ENCODE measurements at places on chromosomes 1 and 21.

GRCh38 chr1:30955448-30956015 lies 47.0 kb upstream of the SDC3 start:
- DNase-seq, result no peak

DNA sequence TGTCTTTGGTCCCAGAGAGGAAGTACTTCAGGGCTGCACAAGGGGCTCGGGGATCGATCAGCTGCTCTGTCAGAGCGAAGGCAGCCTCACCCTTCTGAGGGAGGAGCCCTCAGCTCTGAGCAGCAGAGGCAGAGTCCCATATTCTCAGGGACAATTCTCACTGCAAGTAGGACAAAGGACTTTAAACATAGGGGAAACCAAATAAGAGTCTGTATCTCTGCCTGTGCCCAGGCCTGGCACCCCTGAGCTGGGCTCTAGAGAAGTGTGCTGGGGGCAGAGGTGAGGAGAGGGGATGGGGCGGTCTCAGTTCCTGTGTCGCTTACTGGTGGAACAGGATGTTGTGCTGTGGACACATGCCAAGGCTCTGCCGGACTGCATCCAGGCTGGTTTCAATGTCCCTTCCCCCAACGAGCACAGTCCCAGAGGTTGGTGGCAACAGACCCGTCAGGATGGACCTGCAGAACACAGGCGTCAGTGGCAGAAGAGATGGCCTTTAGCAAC lies 76.6 kb downstream of the ABCA4 start:
- no peak for DNase-seq

DNA sequence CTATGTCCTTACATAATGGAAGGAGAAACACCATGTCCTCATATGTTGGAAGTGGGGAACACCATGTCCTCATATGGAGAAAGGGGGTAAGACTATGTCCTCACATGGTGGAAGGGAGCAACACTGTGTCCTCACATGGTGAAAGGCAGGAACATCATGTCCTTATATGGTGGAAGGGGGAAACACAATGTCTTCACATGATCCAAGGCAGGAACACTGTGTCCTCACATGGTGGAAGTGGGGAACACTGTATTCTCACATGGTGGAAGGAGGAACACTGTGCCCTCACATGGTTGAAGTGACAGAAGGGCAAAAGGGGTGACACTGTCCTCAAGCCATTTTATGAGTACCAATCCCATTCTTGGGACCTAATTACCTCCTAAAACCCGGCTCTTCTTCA lies 146.3 kb upstream of the ETV3 start:
- DNase-seq, result no peak

DNA sequence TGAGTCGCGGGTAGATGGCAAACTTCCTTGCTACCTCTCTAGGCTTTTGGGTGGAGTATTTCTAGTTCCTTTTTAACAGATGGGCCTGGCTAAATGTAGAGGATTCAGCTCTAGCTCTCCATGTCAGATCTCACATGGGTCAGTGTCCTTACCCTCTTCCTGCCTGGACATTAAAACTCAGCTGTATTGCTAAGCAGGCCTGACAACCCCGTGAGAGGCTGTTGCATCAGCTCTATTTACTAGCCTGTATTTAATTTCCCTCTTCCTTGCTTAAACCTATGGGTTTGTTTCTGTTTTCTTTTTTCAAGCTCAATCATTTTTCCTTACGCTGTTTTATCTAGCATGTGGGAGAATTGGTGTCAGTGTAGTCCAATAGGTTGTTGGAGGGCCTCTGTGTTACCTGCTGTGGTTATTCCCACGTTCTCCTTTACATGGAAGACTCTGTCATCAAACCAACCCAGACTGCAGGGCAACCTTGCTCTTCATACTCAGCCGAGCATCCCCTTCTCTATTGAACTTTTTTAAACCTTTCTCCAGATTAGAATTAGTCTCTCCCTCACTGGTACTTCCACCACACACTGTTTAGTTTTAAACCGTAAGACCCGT lies 79.5 kb upstream of the BACH1 start:
- no peak for DNase-seq

- DNase-seq, result no peak
These were observed 55.9 kb downstream of the BCAR3 start for GRCh38 chr1:93625582-93626327.

DNA sequence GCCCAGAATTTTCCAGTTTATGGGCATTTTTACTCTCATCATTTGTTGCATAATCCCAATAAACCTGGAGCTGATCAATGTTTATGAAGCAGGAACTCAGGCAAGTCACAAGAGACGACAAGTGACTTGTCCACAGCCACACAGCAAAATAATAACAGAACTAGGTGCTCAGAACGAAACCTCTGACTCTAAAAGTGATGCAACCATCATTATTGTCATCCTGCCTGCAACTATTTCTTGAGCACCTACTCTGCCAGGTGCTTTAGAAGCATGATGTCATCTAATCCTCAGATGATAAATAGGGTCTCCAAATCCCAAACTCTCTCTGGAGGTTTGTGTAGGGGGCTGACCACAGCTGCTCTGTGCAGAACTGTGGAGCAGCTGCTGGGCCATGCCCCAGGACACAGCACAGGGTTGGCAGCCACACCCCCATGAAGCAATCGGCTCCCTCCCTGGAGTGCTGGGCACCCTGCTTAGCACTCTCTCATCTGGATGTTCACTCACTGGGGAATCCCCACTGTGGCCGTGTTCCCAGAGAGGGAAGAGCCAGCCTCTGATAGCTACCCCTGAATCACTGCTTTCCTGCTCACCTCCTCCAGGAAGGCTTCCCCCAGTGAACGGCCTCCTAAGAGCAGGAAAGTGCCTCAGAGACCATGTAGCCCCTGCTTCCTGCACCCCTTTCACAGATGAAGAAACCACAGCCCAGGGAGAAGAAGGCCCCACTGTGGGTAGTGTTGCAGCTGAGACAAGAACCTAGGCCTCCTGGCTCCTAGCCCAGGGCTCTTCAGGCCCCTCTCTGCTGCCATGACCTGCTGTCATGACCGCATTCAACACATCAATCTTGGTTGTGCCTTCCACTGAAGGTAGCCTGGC lies 2.1 kb downstream of the TTC22 start:
- DNase-seq, result no peak

DNA sequence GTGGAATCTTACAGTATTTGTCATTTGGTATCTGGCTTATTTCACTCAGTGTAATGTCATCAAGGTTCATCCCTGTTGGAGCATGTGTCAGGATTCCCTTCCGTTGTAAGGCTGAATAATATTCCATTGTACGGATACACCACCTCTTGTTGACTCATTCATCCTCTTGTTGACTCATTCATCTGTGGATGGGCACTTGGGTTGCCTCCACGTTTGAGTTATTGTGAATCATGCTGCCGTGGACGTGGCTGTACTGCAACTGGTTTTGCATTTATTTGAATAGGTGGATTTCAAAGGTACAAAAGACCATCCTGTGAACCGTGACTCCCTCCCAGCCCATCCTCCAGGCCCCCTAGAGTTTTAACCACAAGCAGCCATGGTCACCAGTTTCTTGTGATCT lies 11.9 kb upstream of the TCP10L start:
- peak; percentile 74 for DNase-seq

DNA sequence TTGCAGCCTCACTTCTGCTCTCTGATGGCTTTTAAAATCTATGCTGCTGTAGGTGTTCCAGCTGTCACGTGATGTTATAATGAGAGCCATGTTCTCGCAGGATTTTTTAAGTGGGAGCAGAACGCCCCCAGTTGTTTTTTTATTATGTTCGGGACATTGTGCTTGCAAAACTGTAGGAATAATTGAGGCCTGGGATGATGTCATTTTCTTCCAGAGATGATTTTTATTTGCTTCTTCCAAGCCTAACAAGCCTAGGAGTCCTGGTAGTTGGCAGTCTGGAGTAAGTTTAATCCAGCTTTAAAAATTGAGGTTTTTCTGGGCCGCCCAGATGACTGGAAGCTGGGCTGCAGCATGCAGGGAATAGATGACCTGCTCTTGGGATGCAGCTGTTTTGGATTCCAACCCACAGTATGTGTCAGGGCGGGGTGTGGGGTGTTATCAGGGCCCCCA lies 34.6 kb upstream of the CHIT1 start:
- no peak for DNase-seq

- peak; percentile 72 for DNase-seq
These were observed 70.3 kb upstream of the KCNK1 start for GRCh38 chr1:233543338-233544255.

GRCh38 chr1:232585486-232585885 lies 44.4 kb downstream of the SIPA1L2 start:
- no peak for DNase-seq

DNA sequence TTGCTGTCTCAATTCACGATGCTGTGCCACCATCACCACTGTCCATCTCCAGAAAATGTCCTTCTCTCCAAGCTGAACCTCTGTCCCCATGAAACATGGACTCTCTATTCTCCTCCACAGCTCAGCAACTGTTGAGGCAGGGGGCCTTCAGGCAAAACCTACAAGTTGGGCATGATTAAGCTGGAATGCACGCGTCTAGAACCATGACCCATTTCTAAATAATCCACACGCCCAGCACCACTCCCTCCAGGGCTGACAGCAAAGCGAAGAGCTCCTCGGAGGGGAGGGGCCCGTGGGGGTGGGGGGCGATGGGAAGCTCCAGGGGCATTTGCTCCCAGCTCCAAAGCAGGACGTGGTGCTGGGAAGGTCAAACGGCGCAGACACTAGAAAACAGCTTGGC lies 3.3 kb upstream of the HES5 start:
- DNase-seq, result no peak

GRCh38 chr1:51328926-51329325 lies 1.4 kb downstream of the TTC39A start:
- DNase-seq, result no peak

GRCh38 chr1:245933431-245934045 lies 573.5 kb downstream of the SMYD3 start:
- no peak for DNase-seq

DNA sequence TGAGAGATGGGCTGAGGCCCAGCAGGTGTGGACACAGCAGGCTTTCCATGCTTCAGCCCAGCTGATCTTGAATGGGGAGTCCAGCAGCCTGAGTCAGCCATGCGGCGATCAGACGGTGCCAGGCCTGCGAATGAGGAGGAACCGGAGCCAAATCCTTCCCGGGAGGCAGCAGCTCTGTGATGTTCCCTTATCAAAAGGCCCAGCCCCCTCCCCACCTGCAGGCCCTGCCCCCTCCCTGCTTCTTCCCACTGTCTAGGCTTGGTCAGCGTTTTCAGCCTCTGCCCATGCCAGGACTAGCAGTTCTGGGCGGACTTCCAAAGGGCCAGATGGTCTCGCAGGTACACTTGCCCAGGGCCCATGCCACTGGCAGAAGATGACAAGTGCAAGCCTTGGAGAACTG lies 253.8 kb downstream of the KAZN start:
- DNase-seq, result no peak

DNA sequence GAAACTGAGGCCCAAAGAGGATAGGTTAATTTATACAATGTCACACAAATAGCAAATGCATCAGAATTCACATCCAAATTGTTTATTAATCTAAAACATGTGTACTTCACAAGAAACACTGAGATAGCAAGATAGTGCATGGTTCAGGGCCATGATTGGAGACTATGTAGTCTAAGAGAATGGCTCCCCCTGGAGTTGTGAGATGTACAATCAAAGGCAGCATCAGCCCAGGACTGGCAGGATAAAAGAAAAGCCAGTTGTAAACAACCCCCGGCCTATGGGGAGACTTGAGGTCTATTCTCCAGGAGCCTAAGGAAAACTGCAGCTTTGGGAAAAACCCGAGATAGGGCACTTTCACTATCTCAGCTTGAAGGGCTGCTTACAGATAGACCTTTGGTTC lies 511.0 kb downstream of the OMA1 start:
- no peak for DNase-seq

GRCh38 chr1:67560580-67561255 lies 124.3 kb upstream of the GADD45A start:
- no peak for DNase-seq

DNA sequence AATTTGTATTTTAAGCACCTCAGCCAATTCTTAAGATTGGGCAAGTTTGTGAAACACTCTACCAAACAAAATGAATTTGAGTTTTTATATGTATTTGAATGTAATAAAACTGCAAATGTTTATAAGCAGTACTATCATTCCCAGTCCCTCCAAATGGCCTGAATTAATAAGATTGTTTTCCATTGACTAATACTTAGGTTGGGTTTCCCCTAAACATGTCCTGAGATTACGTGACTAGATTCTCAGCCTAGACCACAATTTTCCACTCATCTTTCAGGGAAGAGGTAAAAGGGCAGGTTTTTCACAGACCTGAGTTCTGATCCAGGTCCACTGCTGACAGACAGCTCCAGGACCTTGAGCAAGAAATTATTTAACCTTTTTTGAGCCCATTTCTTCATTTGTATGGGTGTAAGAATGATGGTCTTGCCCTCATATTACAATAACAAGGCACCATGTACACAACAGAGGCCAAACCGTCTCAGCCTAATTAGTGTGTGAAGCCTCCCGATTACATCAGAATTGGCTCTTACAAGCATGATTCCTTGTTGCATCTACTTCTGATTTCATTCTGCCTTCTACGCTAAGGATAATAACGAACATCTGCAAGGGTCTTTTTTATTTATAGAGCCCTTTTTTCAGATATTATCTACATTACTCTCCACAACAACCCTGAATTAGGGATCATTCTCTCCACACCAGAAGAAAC lies 51.2 kb downstream of the BEND5 start:
- no peak for DNase-seq

GRCh38 chr1:149849947-149850360 lies 49.4 kb upstream of the BOLA1 start:
- no peak for DNase-seq

DNA sequence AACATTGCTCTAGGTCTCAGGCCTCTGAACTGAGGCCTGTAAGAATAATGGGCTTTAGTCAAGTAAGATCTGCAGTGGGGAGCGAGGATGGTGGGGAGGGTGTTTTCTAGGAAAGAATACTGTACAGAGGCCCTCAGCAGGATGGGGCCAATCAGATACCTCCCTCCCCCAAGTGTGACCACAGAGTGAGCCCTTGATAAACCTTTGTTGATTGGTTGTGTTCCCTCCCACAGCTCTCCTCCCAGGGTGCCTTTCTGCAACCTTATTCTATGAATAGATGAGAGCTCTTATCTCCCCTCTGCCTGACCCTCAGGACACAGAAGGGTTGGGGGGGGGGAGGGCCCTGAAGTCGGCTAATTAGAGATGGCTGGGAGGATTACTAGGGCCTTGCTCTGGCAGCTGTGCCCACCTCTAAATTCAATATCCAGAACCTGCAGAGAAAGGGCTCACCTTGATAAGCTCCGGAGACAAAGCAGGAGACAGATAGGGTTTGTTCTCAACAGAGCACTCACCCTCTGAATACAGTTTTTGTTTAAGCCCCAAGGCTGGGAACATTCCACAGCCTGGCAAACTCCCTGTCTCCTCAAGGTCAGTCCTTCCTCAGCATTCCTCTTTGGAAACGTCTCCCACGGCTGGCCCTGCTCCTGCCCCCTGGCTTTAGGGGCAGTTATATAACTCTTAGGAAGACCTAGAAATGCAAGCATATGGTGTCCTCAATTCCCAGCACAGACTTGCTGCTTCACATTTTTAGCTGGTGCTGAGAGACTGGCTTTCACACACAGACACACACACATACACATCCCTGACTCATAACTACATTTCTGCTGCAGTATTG lies 42.9 kb downstream of the ATP1A1 start:
- DNase-seq, result no peak

GRCh38 chr21:29166853-29167252 lies 36.4 kb downstream of the MAP3K7CL start:
- DNase-seq, result no peak

GRCh38 chr1:53365437-53366063 lies 37.7 kb upstream of the LRP8 start:
- no peak for DNase-seq
